ENCODE measurements at places on chromosomes 4 and X.

- DNase-seq: no peak
Observed at GRCh38 chr4:177638871-177639270, 196.6 kb upstream of the AGA start.

GRCh38 chr4:144115519-144115918, 25.0 kb downstream of the GYPA start:
- no peak for DNase-seq

DNA sequence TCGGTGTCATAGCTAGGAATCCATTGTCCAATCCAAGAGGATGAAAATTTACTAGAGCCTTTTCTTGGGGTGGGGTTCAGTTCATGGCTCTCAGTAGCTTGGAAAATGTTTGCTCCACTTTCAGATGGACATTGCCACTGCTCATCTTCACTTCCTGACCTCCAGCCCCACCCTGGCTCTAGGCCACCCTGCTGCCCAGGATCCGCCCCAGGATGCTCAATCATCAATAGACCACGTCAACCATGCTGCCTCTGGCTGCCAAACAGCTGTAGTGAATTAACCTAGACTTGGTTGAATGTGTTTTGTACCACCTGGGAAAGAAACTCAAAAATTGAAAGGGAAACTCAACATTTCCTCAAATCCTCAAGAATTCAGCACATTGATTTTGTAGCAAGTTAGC, 37.2 kb upstream of the HSD17B10 start:
- DNase-seq: no peak

GRCh38 chrX:100904433-100904832, 24.3 kb downstream of the XKRX start:
- no peak for DNase-seq

DNA sequence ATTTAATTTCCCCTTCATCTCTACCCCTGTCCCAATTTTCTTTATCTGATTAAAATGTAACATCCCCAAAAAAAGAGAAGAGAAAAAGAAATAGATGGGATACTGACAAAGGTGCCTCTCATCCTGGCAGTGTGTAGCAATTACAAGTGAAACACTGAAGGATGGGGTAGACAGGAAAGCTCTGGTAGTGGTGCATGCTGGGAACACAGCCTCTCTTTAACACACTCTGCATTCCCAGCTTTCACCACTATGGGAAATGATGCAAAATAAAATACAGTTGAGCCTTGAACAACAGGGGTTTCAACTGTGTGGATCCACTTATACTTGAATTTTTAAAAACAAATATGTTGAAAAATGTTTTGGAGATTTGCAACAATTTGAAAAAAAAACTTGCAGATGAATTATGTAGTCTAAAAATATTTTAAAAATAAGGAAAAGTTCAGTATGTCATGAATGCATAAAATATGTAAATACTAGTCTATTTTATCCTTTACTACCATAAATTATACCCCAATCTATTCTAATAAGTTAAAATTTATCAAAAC, 239.2 kb upstream of the DDX53 start:
- DNase-seq: no peak

DNA sequence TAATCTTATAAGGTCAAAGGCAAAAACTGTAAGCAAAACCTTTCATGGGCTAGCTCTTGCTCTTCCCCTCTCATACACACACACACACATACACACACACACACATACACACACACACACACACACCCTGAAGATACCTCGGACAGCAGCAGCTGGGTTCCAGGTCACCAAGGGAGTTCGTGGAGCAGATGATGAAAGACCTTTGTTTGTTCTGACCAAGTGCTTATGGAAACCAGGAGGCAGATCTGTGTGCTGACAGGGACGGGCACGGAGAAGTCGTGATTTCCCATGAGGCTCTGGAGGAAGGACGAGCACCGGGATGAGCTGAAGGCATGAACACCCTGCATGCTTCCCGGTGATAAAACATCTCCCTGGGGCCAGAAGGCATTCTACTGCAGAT, 35.4 kb upstream of the CRMP1 start:
- DNase-seq: no peak

DNA sequence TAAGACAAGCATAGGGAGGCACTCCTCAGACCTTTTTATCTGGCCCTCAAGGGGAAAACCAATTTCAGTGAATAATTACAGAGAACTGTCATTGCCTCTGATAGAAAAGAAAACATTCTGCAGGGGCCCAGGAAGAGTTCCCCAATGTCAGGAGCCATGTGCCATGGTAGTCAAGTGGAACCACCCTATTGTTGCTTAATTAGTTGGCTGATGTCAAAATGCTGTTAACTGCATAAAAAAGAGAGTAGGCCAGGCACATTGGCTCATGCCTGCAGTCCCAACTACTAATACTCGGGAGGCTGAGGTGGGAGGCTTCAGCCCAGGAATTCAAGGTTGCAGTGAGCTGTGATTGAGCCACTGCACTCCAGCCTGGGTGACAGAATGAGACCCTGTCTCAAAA, 28.6 kb upstream of the OGT start:
- DNase-seq: no peak
